Muscle of back (tissue), 13 donors: ENCODE measurements at places on chromosomes 12 and 14.
A peak's percentile ranks its signal among the peaks of the same experiment; 100 is the strongest.

- DNase-seq = no peak
Observed at GRCh38 chr12:51620448-51620847, 29.4 kb downstream of the SCN8A start.

DNA sequence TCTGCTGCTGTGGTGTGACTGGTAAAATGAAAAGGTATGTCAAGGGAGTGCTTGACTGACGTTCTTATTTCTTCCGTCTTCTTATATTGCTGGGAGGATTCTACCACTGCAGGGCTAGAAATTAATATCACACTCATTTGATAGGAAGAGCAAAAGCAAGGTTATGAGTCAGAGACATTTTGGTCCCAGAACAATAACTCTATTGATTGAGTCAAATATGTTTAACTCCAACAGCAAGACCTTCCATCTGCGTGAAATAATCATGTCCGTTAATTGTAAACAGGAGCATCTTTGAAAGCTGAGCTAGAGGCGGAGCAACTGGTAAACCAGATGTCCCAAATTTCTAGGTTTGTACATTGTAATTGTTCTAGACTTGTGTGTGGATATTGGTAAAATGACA, 1293.6 kb downstream of the AACS start:
- DNase-seq = no peak

- DNase-seq = peak; percentile 7
Observed at GRCh38 chr12:100741084-100741711, 53.4 kb upstream of the ANO4 start.

GRCh38 chr14:64196814-64197411, 97.3 kb downstream of the ESR2 start:
- peak; percentile 44 for DNase-seq

- no peak for DNase-seq
Observed at GRCh38 chr12:126966498-126966897, 1300.5 kb upstream of the TMEM132C start.
